ENCODE measurements at places on chromosomes 3 and 15. TPM values are rescaled to one million over a fixed set of nuclear protein-coding genes. Genes with fewer than 3 reads are reported as not detected.

TEX9 gene
- total RNA-seq, result under 0.01 TPM

STRIT1 gene
- total RNA-seq, result not detected

RARB gene
- total RNA-seq, result 2.8 TPM

MED12L gene
- not detected for total RNA-seq

SLC15A2 gene
- total RNA-seq, result 0.20 TPM

ARPIN gene
- total RNA-seq, result 11.1 TPM

STAC gene
- total RNA-seq, result 0.40 TPM

HYAL1 gene
- total RNA-seq, result 5.8 TPM

ACOX2 gene
- 0.60 TPM for total RNA-seq

DAZL gene
- total RNA-seq, result not detected

CHDH gene
- under 0.01 TPM for total RNA-seq

MASP1 gene
- 0.40 TPM for total RNA-seq

APBA2 gene
- total RNA-seq, result 17.4 TPM

KLF15 gene
- total RNA-seq, result 8.1 TPM

SLC22A13 gene
- total RNA-seq, result under 0.01 TPM

SLC28A1 gene
- not detected for total RNA-seq

CPLX3 gene
- not detected for total RNA-seq

ECT2 gene
- total RNA-seq, result 18.5 TPM

ABCC5 gene
- total RNA-seq, result 8.9 TPM

CLRN1 gene
- not detected for total RNA-seq

BCL6 gene
- total RNA-seq, result 1.5 TPM

LMCD1 gene
- 10.7 TPM for total RNA-seq

GNAI2 gene
- total RNA-seq, result 415 TPM

ADAMTS7 gene
- total RNA-seq, result 7.0 TPM

IQCF6 gene
- total RNA-seq, result not detected

PRICKLE2 gene
- 1.6 TPM for total RNA-seq

OXTR gene
- 2.8 TPM for total RNA-seq

GABRB3 gene
- 0.40 TPM for total RNA-seq

ANKUB1 gene
- not detected for total RNA-seq

SEMA5B gene
- under 0.01 TPM for total RNA-seq

LRTM1 gene
- total RNA-seq, result not detected

CAMKV gene
- total RNA-seq, result under 0.01 TPM

SERPINI2 gene
- not detected for total RNA-seq

MUC4 gene
- total RNA-seq, result not detected

CCDC191 gene
- 0.79 TPM for total RNA-seq

KCNH8 gene
- total RNA-seq, result not detected
